ENCODE measurements at places on chromosomes 12 and 14.

- DNase-seq, result no peak
These were observed 10.2 kb downstream of the STX2 start for GRCh38 chr12:130828895-130829294.

GRCh38 chr14:73753124-73753886 lies 39.1 kb upstream of the PNMA1 start:
- no peak for DNase-seq

- no peak for DNase-seq
These were observed 42.1 kb downstream of the SLCO1B3 start for GRCh38 chr12:20852649-20853048.

- DNase-seq, result no peak
These were observed 120.8 kb downstream of the PPHLN1 start for GRCh38 chr12:42446761-42447160.

DNA sequence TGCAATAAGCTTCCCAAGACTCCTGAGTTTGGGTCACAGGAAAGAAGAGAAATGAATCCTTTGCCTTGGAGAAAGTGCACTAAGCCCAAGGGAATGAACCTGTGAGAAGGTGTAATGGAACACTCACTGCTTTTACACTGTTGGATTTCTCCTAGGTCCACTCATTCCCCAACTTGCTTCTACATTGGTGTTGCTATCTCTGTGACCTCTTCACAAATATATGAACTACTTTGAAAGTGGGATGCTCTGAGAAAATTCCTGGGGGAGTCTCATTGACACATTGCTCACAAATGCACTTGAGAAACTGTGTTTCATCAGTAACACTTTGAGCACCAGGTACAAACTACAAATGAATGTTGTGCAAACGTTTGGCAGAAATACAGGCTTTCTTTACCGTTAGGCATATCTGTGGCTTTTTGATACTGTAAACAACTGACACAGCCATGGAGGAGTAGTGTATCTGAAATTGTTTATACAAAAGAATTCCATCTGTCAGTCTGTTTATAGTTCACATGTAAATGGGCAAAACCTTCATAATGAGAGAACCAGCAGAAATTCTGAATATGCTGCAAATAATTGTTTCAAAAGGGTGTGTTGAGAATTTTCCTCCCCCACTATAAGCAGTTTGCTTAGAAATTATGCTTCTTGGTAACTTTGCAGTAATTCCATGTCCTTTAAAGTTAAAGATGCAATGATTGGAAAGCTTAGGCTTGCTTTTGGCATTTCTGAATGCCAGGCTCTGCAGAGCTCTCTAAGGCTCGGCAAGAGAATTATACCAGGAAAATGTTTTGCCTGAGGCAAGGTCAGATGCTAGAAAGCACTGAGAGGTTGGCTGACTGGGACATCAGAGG lies 348.5 kb upstream of the DDHD1 start:
- no peak for DNase-seq

- no peak for DNase-seq
These were observed 274.1 kb upstream of the DAAM1 start for GRCh38 chr14:58914279-58914855.

All from SW 1271 (cell line).